ENCODE measurements at places on chromosomes 3 and 15. TPM values are rescaled to one million over a fixed set of nuclear protein-coding genes. Genes with fewer than 3 reads are reported as not detected.

- no peak for DNase-seq
- no peaks in the 10 kb centered on the region for H3K36me3 ChIP-seq
- no peak overlapping the region for H3K4me3 ChIP-seq
- H3K27me3 ChIP-seq = no peaks in the 10 kb centered on the region
- H3K27ac ChIP-seq = no peak overlapping the region
- H3K4me1 ChIP-seq = no peaks in the 10 kb centered on the region
Observed at GRCh38 chr3:166663194-166663593, 716.9 kb downstream of the ZBBX start.

DNA sequence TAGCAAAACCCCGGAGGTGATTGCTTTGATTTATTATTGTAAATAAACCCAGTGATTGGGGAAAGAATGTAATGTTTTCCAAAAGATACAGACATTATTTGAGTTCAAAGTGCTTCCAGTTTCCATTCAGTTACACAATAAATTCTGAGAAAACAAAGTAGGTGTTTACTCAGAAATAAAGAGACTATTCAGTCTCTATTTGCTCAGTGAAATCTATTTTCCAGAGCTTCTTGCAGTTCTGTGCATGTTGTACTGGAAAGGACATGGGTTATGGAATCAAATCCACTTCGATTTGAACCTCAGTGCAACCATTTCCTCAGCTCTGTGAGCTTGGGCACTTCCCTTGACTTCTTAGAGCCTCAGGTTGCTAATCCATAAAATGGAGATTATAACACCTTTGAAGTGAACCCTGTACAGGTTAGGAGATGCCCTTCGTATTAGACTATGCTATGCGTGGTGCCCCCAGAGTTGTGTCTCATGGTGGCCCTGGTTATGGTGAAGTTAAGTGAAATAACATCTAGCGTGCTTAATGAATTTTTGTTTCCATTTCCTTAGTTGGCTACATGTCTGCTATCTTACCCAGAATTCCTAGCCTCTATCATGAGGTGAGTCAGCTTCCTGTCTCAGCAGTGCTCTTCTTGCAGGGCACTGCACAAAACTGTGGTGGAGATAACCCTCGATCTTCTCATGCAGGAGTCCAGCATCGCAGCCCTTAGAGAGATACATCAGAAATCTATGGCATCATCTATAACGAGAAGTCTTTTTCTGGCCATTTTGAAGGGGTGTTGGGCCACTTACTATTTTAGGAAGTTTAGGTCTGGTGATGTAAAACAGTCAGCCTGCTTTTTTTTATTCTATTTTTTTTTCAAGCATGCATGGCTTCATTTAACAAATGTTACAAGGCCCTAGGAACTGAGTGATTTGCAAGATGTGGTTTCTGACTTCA is 97.7 kb downstream of the RPL39L start:
- no peaks in the 10 kb centered on the region for H3K4me1 ChIP-seq
- H3K4me3 ChIP-seq = no peak overlapping the region
- peak overlapping the region; percentile 20 for H3K27ac ChIP-seq

The SAMMSON gene
- not detected for total RNA-seq

- H3K4me3 ChIP-seq = no peak overlapping the region
- no peaks in the 10 kb centered on the region for H3K36me3 ChIP-seq
- no peak for DNase-seq
- no peaks in the 10 kb centered on the region for H3K4me1 ChIP-seq
- no peaks in the 10 kb centered on the region for H3K27me3 ChIP-seq
Observed at GRCh38 chr3:4751502-4752101, 227.6 kb upstream of the BHLHE40 start.

Data from right atrium auricular region (tissue), 2 donors.